NCI-H1694 treated with DMSO at 0.1 percent for 48 hours (cell line): ENCODE measurements at places on chromosomes 7 and 10.

- no peak for DNase-seq
These were observed 33.9 kb downstream of the LRRC4 start for GRCh38 chr7:127997226-127997922.

GRCh38 chr7:4068286-4068685 is 613.8 kb upstream of the FOXK1 start:
- DNase-seq, result no peak

- DNase-seq, result no peak
These were observed 101.0 kb upstream of the STEAP1B start for GRCh38 chr7:22601003-22601402.

DNA sequence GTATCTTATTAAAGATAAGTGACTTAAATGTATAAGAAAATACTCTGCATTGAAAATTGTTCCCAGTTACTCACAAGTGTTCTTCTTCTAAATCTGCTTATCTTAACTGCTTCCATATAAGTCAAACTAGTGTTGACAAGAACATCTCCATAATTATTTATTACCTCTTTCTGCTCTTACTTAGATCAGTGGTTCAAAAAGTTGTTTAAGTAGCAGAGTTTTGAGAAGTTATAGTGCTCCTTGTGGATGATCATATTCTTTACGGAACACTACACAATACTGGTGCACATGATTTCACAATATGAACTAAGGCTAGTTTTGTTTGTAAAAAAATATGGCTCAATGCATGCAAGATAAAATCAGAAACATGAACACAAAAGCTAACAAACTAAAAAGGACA is 168.4 kb downstream of the SEMA3D start:
- no peak for DNase-seq

- no peak for DNase-seq
These were observed 4.1 kb upstream of the ARHGAP21 start for GRCh38 chr10:24727786-24728185.

GRCh38 chr7:19920705-19921104 is 147.3 kb upstream of the TMEM196 start:
- DNase-seq, result no peak

GRCh38 chr7:47248797-47249196 is 333.1 kb downstream of the TNS3 start:
- no peak for DNase-seq

DNA sequence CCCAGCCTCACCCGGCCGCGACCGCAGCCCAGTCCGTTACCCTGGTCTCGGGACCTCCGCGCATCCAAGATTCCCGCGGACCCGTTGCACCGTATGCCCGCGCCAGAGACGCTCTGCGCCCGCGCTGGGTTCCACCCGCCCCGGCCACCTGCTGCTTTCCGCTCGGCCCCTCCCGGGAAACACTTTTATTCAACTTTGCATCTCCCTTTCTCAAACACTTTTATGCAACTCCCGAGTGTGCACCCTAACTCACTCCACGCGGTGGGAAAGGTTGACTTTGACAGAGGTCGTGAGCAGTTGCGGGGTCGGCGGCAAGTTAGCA is at the start of gene ODAD2:
Gene ODAD2, minus strand, starts transcription at position 126 of the 322 bp plus-strand sequence. CDS start 3,937 bp downstream, outside the sequence.
- DNase-seq, result no peak

DNA sequence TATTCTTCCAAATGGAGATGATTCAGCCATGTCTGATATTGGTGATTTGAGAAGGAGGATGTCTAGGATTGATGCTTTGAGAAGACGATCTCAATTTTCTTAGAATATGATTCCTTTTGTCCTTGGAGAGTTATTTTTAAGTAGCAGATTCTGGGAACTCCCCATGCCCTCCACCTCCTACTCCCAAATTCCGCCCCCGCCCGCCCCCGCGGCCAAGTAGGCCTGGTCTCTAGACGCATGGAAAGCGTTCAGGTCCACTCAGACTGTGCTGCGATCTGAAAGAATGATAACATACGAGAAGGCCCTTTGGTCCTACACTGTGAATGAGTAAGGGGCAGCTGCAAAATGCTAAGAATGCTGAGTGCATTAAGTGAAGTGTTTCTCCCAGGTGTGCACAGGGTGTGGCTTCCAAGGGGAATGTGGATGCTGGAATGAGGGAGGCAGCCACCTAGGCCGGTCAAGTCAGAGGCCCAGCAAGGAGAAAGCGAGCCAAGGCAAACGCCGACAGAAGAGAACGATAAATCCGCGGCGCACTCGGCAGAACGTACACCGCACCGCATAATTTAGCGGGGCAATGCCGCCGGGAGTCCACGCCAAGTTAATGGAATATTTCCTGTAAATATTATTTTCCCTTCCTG is 142.3 kb downstream of the PRPF18 start:
- DNase-seq, result no peak

GRCh38 chr10:74067373-74068352 is 69.7 kb downstream of the VCL start:
- no peak for DNase-seq

- DNase-seq, result no peak
These were observed 27.8 kb downstream of the DENND10 start for GRCh38 chr10:119131512-119132240.

- DNase-seq, result no peak
These were observed 93.5 kb upstream of the PDCD4 start for GRCh38 chr10:110778211-110778610.
